Left ventricle myocardium inferior (tissue), 1 donor: ENCODE measurements at places on chromosomes 3 and 15. TPM values are rescaled to one million over a fixed set of nuclear protein-coding genes. Genes with fewer than 3 reads are reported as not detected.

GPR171 gene
- not detected for total RNA-seq

MYH15 gene
- 0.22 TPM for total RNA-seq

STAB1 gene
- 67.2 TPM for total RNA-seq

RASGRF1 gene
- not detected for total RNA-seq

AAGAB gene
- 20.9 TPM for total RNA-seq

WDR72 gene
- not detected for total RNA-seq

BTD gene
- total RNA-seq: 9.2 TPM

SLC24A5 gene
- total RNA-seq: not detected

MUC4 gene
- 0.11 TPM for total RNA-seq

LINGO1 gene
- total RNA-seq: 0.96 TPM

CCRL2 gene
- 1.5 TPM for total RNA-seq

SAMMSON gene
- total RNA-seq: not detected

CCDC9B gene
- 155 TPM for total RNA-seq

CIB2 gene
- total RNA-seq: 26.1 TPM

SCAMP5 gene
- total RNA-seq: 3.0 TPM

ANKRD63 gene
- not detected for total RNA-seq

SOX14 gene
- total RNA-seq: not detected

HTR3E gene
- total RNA-seq: not detected

TLR9 gene
- 0.66 TPM for total RNA-seq

TGM4 gene
- total RNA-seq: not detected

MESP2 gene
- total RNA-seq: 0.27 TPM

ARNT2 gene
- 3.6 TPM for total RNA-seq

CACNA2D3 gene
- total RNA-seq: 21.2 TPM

ASTE1 gene
- 4.0 TPM for total RNA-seq

CNBP gene
- 490 TPM for total RNA-seq

CHDH gene
- 3.7 TPM for total RNA-seq

FETUB gene
- not detected for total RNA-seq
